ENCODE measurements at places on chromosomes 1 and 21.

DNA sequence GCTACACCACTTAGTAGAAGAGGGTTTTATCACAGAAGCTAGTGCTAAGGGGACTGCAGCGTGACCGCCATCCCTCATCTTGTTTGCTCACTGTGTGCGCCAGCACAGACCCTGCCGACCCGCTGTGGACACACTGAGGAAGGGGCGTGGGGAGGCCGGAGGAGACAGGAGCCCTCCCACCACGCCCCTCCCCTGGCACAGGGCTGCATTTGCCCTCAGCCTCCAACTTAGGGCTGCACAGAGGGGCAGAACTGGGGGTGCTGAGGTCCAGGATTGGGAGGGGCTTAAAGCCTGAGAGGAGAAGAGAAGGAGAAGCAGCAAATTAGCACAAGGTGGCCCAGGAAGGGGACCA, 37.2 kb downstream of the RRP1 start:
- no peaks in the 10 kb centered on the region for H3K4me1 ChIP-seq
- H3K36me3 ChIP-seq: no peaks in the 10 kb centered on the region
- no peak overlapping the region for H3K27ac ChIP-seq
- DNase-seq: no peak
- no peak overlapping the region for H3K4me3 ChIP-seq

DNA sequence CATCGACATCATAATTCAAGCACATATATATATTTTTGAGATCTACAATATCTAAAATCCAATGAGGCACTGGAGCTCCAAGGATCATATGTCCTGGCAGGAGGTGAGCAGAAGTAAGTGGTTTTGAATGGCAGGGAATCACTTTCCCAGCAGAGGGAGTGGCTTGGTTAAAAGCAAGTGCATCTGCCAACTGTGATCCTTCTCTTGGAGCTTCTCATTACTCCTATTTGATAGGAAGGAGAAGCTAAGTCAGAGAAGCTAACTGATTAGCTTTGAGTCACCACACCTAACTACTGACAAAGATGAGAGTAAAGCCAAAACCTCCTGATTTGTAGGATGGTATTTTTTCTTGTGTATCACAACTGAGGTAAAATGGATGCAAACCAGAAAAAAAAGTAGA, 55.0 kb downstream of the ALG14 start:
- H3K4me1 ChIP-seq: no peaks in the 10 kb centered on the region
- H3K27me3 ChIP-seq: no peaks in the 10 kb centered on the region
- no peak overlapping the region for H3K27ac ChIP-seq
- DNase-seq: no peak
- no peaks in the 10 kb centered on the region for H3K36me3 ChIP-seq
- no peak overlapping the region for H3K4me3 ChIP-seq

- no peaks in the 10 kb centered on the region for H3K36me3 ChIP-seq
- H3K27ac ChIP-seq: no peak overlapping the region
- no peak overlapping the region for H3K4me3 ChIP-seq
- no peak for DNase-seq
- no peaks in the 10 kb centered on the region for H3K27me3 ChIP-seq
Measured at GRCh38 chr1:170723518-170723917, 59.6 kb downstream of the PRRX1 start.

DNA sequence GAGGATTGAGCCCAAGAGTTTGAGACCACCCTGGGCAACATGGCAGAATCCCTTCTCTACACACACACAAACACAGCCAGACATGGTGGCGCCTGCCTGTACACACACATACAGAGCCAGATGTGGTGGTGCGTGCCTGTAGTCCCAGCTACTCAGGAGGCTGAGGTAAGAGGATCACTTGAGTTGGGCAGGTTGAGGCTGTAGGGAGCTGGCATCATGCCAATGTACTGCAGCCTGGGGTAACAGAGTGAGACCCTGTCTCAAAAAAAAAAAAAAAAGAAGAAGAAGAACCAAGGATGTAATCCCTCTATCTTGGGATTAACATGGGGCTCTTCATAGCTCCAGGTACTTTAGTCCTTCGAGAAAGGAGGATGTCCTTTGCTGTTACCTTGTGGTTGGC, 29.4 kb upstream of the PIGV start:
- H3K36me3 ChIP-seq: peaks cover 61% of the 10 kb centered on the region
- DNase-seq: no peak
- H3K4me3 ChIP-seq: no peak overlapping the region
- H3K27me3 ChIP-seq: no peaks in the 10 kb centered on the region
- no peaks in the 10 kb centered on the region for H3K4me1 ChIP-seq

GRCh38 chr1:219959540-219960203, 31.3 kb upstream of the SLC30A10 start:
- H3K4me3 ChIP-seq: no peak overlapping the region
- no peaks in the 10 kb centered on the region for H3K4me1 ChIP-seq

Measured in effector memory CD4-positive, alpha-beta T cell (primary cell).